D341Med (cell line): ENCODE measurements at places on chromosomes 6 and 20.

DNA sequence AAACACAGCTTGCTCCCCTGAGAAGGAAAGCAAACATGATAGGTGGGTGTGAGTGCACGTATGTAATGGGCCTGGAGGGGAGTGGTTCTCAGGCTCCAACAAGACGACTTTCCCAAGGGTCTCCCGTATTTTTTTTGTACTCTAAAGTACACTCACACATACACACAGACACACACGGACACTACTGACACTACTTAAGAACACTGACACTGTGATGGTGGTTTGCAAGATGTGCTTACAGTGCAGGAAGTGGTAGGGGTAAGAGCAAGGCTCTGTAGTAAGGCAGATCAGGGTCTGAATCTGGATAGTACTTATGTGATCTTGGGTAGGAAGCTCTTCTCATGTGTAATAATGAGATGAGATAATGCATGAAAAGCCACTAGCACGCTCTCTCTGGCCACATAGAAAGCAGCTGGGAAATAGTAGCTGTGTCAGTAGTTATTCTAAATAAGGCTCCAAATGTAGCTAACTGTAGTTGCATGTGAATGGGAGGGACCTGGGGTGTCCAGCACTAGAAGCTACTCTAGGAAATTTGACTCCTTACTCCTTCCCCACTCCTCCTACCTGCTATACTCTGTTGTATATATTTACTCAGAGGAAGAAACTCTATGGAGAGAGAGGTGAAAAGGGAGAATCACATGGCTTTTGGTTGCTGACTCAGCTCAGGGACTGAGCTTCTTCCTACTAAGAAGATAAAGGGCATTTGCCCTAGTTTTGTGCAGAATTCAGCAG is 8.4 kb upstream of the ZBTB24 start:
- no peak for DNase-seq

- no peak for DNase-seq
Measured at GRCh38 chr6:40252531-40253258, 318.4 kb upstream of the MOCS1 start.

- no peak for DNase-seq
Measured at GRCh38 chr6:135830452-135830881, 21.0 kb upstream of the PDE7B start.

DNA sequence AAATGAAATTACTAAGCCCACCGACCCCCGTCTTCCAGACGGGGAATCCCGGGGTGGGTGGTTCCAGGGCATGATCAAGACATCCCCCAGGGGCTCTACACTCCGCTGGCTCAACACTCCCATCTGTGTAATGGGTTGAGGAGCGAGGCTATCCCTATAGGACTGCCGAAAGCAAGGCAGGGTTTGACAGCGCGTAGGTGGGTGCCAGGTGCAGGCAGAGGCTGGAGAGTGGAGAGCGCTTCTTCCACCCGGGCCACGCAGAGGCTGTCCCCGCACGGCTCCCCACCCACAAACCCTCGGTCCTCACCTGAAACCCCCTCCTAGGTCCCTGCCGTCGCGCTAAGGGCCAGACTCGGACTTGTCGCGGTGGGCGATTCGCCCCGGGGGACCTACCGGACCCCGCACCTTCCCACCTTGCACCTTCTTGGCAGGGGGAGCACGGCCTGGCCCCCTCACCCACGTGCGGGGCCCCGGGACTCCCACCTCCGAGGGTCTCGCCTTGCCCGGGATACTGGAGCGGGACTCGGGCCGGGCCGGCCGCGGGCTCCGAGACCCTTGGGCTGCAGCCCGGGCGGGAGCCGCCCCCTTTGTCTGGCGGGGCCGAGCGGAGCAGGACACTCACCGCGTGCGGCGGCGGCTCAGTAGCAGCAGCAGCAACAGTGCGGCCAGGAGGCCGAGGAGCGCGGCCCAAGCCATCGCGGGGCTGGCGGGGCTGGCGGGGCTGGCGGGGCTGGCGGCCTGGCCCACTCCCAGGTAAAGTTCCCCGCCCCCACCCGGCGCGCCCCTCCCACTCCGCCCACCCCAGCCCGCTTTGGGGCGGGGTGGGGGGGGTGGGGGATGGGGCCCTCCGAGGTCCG is at the start of gene PTGIS:
PTGIS (minus strand) TSS at position 717 of the 857 bp plus-strand sequence; CDS start at position 696, 21 bp downstream.
- no peak for DNase-seq

DNA sequence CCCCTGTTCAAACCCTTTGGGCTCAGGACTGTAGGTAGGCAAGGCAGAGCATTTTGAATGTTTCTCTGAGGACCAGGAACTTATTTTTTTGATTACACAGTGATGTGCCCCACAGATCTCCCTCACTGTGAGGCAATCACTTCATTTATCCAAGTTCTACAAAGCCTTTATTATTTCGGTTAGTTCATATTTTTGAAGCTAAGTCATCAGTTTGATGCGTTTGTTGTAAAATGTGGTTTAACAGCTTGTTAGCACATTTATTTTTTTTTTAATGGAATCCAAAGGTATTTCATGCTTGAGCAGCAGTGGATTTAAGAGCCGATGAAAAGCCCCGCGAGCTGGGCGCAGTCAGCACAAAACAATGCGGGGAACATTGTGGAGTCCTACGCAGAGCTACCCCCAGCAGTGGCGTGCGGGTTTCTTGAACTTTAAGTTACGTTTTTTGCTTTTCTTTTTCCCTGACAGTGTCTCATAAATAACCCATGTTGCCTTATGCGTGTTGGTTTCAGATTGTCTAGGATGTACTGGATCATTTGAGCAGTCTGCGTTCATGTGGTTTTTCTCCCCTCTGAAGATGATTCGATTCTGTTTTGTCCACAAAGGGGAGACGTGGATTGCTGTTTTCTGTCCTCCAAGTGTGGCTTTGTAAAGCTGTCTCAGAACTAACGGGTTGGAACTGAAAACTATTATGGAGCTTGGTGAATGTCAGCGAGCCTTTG is 233.6 kb upstream of the BMP2 start:
- no peak for DNase-seq

GRCh38 chr6:88662163-88662580 is 301.2 kb downstream of the RNGTT start:
- DNase-seq = no peak

DNA sequence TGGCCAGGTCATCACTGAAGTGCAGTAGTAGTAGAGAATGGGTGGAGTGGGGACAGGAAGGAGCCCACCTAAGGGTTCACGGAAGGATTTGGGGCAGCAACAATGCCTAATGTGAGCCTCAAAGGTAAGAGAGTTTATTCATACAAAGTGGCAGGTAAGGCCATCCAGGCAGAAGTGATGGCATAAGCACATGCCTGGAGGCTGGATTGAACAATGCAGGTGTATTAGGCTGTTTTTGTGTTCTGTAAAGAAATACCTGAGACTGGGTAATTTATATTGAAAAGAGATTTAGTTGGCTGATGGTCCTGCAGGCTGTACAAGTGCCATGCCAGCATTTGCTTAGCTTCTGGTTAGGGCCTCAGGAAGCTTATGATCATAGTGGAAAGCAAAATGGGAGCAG is 48.3 kb downstream of the CLIC5 start:
- no peak for DNase-seq

DNA sequence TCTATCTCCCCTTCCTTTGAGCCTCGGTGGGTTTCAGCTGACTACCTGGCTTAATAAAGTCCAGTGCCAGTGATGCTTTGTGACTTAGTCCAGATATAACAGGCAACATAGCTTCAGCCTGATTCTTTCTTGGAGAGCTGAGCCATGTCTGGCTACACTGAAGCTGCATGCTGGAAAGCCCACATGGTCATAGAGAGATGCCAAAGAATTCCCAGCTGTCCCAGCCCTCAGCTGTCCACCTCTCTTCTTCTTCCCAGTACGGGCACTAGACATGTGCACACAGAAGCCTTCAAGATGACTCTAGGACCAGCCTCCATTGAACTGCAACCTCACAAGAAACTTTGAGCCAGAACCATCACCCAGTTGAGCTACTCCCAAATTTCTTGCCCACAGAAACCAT is 154.1 kb upstream of the MYLIP start:
- no peak for DNase-seq

DNA sequence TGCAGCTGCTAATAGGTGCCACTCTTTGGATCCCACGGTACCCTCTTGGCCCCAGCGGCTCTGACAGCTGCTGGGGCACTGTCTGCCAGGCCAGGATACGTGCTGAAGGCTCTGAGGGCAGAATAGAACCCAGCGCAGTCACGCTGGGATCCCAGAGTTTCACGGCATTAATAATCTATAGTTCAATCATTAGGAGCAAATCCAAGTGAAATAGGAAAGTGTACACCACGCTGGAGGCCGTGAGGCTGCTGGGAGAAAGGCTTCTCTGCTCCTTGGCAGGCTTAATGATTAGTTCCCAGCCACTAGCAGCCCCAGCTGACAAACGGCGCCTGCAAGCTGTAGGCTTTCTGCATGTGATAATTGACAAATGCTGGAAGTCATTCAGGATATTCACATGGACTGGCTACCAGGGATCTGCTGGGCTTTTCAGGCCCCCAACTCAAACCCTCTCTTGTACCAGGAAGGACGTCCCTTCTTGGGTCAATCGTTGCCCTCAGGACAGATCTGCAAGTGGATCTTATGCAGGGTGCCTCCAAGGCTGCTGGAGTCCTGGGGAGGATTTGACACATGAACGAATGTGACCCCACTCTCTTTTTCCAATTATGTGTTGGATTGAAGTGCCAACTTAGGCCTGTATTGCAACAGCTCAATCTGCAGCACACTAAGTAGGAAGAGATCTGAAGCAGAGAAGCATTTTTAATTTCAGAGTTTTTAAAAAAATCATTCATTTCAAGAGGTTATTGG is 50.1 kb upstream of the INSM1 start:
- no peak for DNase-seq

GRCh38 chr20:755941-756340 is 12.4 kb downstream of the SLC52A3 start:
- DNase-seq = no peak

- no peak for DNase-seq
Measured at GRCh38 chr6:14728396-14729024, 517.4 kb upstream of the JARID2 start.

GRCh38 chr20:47789081-47789763 is 3.9 kb upstream of the SULF2 start:
- DNase-seq = no peak

- no peak for DNase-seq
Measured at GRCh38 chr20:59269411-59270025, 30.9 kb upstream of the EDN3 start.

GRCh38 chr6:37492236-37492972 is 7.3 kb downstream of the CCDC167 start:
- no peak for DNase-seq
